Gastroesophageal sphincter (tissue), 4 donors: ENCODE measurements at places on chromosomes 16 and 17. TPM values are rescaled to one million over a fixed set of nuclear protein-coding genes. Genes with fewer than 3 reads are reported as not detected.

SALL1 gene
- total RNA-seq = not detected

DNA sequence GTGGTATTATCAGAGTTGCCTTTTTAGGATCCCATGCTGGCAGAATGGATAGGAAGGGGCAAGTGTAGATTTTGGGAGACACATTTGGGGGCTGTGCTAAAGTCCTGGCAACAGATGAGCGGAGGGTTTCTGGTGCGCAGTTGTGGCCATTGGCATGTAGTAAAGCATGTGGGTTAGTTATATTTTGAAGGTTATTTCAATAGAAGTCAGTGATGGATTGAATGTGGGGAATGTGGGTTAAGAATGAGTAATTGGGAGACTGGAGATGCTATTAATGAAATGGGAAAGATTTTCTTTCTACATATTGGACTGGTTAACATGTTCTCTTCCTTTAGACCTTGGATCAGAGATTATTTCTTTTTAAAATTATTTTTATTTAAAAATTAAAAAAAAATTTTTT lies 10.0 kb downstream of the DUS2 start:
- ATAC-seq = no peak

DNA sequence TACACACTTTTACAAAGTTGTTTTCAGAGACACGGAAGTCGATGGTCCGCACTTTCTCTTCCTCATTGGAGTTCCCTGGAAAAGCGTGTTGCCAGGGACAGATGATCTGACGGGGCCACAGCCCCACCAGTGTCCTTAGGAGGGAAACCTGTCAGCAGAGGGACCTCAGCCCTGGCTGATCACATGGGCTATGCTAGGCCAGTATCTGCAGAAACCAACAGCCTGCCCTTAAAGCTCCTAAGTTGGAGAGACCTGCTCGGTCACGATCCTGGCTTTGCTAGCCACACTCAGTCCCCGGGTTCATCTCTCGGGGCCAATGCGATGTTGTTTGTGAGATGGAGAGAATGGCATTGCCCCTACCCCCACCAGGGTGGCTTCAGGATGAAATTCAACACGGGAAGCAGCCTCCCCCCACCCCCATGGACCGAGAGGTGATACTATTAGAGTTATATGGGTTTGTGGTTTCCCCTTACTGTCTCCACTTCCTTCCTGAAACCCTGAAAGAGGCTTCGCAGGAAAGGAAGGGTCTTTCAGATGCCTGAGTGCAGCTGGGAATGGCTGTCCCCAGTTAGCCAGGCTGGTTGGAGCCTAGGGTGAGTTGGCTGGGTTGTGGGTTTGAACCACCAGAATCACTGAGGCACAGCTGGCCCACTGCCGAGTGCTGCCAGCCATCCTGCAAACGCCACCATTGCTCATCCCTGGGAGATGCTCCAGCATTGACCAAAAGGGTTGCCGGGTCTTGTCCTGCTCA lies 16.6 kb downstream of the RMI2 start:
- ATAC-seq = no peak

DNA sequence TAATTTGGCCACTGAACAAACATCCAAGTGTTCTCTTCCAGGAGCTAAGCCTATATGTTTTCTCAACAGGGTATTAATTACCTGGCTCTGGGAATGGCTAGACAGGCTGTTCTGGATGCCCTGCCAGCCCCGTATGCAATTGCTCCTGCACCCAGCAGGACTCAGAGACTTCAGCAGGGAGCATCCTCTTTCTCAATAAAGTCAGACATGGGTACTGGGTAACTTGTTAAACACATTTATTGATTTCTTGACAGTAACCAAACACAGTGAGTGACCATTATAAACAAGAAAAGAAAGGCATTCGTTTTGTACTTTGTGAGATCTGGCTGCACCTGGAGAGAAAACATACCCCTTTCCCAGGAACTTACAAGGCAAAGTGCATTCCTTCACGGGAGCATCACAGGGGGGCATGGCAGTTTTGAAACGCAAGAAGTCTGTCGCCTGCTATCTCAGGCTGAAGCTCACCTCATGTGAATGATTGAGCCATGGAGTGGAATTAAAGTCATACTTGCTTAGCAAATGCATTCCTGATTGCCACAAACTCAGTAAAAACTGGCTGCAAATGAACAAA lies 369.8 kb downstream of the UTP18 start:
- ATAC-seq = no peak

DNA sequence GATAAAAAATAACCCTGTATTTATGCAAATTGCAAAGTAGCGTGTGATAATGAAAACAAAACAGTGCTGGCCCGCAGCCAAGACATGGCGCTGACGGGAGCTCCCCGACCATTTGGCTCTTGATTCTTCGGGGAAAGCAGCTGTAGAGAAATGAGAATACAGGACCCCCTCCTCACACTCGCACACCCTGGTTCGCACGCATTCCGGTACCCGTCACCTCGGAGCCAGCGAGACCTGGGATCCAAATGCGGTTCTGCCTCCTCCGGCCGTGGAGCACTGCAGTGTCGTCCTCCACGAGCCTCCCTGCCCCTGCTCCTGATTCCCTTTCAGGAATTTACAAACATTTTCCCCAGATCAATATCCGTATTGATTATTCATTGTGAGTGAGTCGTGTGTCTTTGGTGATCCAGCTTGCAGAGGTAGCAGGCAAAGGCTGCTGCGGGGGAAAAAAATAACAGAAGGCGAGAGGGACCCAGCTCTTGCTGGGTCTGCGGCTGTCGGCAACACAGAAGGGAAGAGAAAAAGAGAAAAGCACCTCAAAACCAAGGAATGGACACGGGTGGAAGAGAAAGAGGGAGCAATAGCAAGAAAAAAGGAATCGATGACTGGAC lies 184.1 kb upstream of the ZFHX3 start:
- no peak for ATAC-seq

DNA sequence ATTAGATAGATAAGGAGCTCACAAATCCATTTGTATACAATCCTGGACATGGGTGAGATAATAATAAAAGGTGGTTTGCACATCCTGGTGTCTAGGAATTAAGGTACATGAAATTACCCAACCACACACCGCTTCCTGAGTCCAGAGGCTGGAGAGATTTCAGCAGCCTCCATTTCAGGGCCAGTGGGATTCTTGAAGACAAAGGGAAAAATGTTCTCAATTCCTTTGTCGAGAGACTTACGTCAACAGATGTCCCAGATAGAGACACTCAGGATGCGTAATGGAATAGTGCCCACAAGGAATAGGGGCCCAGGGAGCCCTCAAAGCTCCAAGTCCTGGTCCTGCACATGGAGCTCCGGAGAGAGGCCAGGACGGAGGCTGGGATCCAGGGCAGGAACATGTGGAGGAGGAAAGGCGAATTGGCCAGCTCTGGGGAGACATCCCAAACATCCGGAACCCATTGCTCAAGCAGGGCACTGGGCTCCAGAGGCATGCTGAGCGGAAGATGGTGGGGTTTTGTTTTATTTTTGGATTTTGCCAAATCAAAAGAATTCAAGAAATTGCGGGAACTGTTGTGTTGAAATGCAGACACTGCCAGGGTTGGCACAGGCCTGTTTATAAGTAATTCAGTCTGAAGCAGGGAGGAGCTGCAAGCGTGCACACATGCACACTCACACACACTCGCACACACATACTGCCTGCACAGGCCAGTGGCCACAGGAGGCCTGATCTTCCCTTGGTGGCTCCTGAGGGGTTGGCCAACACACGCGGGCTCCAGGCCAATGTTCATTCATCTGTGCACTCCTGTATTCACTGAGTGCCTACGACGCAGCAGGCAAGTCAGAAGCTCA lies 97.2 kb downstream of the NOG start:
- ATAC-seq = no peak

GRCh38 chr17:40958086-40958953 lies 8.4 kb downstream of the KRT39 start:
- no peak for ATAC-seq

MYH13 gene
- not detected for total RNA-seq

DNA sequence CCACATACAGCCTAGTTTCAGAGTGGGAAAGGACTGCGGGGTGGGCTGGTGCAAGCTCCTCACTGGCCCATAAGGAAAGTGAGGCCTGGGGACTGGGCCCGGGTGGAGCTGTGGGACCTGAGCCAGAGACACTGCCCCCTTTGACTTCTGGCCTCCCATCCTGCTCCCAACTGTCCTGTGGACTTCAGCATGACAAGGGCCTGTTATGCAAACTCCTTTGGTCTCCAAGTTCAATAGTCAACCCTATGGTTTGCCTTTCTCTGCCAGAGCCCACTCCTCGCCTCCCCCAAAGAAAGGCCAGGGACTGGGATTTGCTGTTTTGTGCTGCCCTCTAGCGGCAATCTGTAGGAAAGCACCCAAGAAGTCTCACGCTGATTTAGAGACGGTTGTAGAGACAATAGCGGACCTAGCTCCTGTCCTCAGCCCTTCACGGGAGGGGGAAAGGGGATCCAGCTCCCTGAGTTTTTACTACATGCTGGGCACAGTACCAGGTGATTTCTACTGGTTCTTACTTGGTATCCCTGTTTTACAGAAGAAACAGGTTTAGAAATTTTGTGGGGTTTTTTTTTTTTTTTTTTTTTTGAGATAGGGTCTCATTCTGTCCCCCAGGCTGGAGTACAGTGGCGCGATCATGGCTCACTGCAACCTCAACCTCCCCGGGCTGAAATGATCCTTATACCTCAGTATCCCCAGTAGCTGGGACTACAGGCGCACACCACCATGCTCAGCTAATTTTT lies 1.2 kb upstream of the TLCD3B start:
- no peak for ATAC-seq

- no peak for ATAC-seq
Measured at GRCh38 chr17:67617304-67617899, 100.3 kb upstream of the NOL11 start.

- no peak for ATAC-seq
Measured at GRCh38 chr16:57529391-57530103, 6.8 kb downstream of the CCDC102A start.

LITAFD gene
- not detected for total RNA-seq

DNA sequence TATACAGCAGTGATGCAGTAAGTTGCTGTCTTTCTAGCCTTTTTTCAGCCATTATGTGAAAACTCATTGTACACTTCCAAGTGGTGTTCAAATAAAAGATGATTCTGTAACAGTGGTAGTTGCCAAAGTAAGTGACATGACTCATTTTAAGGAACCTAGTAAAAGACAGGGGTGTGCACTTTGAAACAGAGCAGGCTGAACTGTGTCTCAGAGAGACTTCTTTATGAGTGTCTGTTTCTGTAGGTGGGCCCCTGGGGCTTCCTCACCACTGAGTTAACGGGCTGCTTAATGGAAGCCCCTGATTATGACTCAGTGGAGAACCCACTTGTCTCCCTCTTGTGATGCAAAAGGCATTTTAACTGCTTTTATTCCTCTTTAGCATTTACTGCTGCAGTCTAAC lies 147.3 kb downstream of the PCTP start:
- ATAC-seq = peak; percentile 56

TEX19 gene
- not detected for total RNA-seq

- peak; percentile 16 for ATAC-seq
Measured at GRCh38 chr17:80101946-80102663, 724 bp downstream of the GAA start.

DNA sequence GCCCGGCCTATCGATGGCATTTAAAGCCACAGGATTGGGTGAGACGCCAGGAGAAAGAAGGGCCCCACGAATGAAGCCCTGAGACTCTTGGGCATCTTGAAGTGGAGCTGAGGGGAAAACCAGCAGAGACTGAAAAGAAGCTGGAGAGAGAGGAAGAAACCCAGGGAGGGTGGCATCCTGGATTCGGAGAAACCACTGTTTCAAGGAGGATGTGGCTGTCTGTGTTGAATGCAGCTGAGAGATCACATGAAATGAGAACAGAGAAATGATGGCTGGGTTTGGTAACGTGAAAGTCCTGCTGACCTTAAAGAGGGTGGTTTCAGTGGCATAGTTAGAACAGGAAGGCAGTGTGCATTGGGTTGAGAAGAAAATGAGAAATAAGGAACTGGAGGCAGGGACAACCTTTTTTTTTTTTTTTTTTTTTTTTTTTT lies 3.8 kb downstream of the TNFSF12 start:
- no peak for ATAC-seq

DNA sequence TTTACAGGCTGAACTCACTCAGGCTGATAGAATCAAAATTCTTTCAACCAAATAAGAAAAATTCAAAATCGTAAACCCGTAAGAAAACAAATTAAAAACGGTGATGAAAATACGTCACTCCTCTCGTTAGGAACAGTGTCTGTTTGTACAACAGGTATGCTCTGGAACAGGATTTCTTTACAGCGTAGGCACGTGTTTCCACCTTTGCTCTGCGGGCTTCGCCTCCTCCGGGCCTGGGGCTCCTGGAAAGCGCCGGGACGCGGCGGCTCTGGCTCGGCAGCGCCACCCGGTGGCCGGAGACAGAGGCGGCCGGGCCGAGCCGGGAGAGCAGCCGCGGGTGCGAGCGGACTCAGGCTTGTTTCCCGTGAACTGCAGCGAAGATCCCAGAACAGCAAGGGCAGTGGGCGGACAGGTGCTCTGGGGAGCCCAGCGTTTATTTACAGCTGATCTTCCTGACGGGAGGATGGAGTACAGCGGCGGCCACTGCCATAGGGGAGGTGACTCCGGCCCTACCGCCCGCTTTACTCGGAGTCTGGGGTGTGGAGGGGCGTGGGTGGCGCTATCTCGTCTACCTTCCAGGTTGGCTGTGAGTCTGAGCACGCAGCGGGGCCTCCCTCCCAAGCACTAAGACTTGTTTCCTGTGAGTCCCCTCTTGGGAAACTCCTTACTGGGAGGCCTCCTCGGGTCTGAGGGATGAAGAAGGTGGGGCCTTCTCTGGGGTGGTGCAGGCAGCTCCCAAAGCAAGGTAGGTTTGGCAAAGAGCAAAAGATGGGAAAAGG lies 40.5 kb upstream of the ATP2A3 start:
- peak; percentile 42 for ATAC-seq

DNA sequence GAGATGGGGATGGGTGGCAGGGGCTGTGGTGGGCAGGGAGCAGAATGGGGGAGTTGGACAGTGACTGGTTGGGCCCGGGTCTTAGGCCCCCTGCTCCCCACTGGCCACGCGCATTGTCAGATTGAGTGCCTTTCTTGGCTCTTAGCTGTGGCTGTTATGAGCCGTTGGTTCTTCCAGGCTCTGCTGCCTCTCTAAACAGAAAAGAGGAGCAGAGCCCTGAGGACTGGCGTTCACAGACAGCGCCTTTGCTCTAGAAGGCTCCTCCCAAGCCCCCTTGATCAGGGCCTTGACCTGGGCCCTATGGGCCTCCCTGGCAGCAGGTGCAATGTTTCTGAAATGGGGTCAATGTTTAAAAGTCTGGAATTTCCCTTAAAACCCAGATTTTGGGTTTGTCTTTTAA lies 14.8 kb upstream of the NUDT16L1 start:
- ATAC-seq = no peak
